ENCODE measurements at places on chromosomes 1 and 21.
A peak's percentile ranks its signal among the peaks of the same experiment; 100 is the strongest.

DNA sequence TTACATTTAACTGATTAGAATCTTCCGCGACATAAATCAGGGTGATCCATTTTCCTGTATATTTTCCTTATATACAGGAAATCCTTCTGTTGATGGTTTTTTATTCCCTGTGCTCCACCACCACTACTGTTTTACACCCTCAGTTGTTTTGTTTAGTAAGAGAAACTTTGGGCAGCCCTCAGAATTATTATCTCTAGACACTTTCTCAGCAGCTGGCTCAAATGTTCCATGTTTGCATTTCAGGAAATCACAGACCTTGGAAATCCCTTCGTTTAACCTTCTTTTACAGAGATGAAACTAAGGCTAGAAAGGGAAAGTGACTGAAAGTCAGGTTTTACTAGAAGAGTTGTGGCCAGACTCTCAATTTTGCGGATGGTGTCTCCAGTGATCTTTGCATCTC, 15.2 kb downstream of the ZNF697 start:
- DNase-seq: no peak

DNA sequence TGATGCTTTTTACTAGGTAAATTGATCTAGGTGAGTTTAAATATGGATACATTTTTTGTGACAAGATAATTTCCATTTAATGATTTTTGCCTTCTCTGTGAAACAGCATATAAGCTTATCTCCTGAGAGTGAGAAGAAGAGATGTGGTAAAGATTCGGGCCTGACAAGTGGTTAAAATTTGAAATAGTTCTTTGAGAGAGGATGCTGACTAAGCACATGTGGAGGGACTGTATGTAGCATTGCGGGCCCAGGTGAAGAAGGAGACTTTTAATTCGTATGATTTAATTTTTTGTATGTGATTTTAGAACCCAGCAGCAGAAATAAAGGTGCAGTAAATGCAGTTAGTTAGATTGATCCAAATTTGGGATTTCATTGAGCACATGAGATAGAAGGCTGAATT, 51.9 kb downstream of the RPRD2 start:
- no peak for DNase-seq

GRCh38 chr1:3898475-3898735, 1.7 kb downstream of the C1orf174 start:
- DNase-seq: no peak

DNA sequence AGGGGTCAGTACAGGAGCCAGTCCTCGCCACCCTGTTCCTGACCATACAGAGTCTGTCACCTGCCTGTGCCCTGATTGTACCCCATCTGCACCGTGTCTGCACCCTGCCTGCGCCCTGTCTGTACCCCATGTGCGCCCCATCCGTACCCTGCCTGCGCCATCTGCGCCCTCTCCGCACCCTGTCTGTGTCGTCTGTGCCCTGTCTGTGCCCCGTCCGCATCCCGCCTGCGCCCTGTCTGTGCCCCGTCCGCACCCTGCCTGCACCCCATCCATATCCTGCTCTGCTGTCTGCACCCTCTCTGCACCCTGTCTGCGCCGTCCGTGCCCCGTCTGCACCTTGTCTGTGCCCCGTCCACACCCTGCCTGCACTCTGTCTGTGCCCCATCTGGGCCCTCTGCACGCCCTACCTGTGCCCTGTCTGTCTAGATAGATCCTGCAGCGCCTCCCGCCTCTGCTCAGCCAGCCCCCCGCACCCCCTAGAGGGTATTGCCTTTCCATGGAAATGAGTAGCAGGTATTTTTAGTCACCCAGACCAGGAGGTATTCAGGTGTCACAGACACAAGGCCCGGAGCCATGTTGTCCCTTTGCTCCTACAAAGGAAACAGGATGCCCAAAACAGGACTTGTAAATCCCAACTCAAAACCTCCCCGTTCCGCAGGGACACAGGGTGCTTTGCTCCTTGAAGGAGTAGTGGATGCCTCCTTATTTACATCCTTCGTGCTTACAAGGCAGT, 7.7 kb upstream of the NPHP4 start:
- DNase-seq: no peak

- no peak for DNase-seq
Observed at GRCh38 chr1:47767741-47768100, 229.5 kb downstream of the TRABD2B start.

- DNase-seq: no peak
Observed at GRCh38 chr1:38452246-38452645, 405.7 kb upstream of the POU3F1 start.

GRCh38 chr1:65471861-65472332, 51.4 kb downstream of the LEPR start:
- no peak for DNase-seq

- no peak for DNase-seq
Observed at GRCh38 chr1:32716312-32717148, 14.0 kb upstream of the SYNC start.

DNA sequence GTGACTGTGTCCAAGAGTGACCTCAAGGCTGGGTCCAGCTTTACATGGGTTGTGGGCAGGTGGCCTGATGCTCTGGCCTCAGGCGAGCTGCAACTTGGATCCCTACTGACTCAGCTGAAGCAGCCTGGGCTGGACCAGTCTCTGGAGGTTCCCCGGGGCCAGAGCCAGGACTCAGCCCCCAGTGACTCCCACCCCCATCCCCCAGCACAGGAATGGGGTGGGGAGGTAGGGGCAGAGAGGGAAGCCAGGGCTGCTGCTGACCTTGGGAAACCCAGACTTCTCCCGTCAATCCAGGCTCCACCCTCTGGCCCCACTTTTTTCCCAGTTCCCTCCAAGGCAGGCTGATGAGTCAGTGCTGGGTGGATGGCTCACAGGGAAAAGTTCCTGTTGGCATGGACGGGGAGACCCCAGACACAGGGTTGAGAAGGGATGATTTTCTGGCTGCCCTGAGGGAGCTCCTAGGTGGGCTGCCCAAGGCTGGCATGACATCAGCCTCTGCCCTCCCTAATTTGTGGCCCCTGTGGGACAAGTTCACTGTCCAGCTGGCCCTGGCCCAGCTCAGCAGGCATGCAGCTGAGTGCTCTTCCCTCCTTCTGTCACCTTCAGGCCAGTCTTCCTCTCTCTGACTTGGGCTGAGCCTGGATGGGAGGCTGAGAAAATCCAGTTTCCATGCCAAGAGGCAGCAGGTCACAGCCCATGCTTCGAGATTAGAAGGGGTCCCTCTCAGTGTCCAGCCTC, 2.2 kb downstream of the ZC3H12A start:
- no peak for DNase-seq

DNA sequence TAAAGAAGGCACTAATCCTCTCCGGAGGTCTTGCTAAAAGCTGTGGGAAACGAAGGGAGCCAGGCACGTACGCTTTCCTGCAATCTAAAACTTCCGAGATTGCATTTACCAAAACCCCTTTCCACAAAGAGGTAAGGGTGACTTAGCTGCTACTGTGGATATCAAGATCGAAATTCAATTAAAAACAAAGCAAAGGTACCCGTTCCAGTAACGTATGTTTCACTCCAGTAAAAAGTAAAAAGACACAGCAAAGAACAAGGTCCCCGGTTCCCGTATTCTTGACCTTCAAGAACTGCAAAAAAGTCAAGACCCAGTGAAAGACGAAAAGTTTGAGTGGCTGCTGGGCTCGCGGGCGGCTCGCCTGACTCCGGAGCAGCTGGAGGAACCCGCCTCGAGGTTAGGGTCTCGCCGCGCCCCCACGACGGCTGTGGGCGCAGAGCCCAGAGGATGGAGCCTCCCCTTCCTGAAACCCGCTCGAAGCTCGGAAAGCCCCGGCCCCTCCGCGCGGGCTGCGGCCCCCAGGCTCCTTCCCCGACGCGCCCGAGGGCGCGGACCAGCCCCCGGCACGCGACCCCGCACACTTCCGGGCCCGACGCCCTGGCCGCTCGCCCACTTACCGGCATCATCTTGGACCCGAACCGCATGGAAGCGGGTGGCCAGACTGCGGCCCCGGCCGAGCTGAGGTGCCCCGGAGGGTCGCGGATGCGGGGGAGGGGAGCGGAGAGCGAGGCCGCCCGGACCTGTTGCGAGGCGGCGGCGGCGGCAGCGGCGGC, 524 bp downstream of the TP53BP2 start:
- peak; percentile 40 for DNase-seq

- no peak for DNase-seq
Observed at GRCh38 chr1:78351551-78352216, 139.1 kb upstream of the PTGFR start.

DNA sequence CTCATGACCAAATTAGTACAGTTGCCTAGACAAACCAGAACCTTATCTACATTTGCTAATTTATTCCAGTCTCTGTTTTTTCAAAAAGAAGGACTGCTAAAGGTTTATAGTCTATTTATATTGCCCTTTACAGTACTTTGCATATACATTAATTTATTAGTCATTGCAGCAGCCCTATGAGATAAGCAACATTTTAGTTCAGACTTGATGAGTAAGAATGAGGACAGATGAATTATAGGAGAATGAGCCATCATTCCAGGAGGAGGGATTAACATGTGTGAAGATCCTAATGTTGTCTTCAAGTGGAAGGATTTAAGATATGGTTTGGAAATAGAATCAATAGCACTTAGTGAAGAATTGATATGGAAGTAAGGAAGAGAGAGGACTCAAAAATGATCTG, 152.4 kb downstream of the KCTD3 start:
- no peak for DNase-seq

DNA sequence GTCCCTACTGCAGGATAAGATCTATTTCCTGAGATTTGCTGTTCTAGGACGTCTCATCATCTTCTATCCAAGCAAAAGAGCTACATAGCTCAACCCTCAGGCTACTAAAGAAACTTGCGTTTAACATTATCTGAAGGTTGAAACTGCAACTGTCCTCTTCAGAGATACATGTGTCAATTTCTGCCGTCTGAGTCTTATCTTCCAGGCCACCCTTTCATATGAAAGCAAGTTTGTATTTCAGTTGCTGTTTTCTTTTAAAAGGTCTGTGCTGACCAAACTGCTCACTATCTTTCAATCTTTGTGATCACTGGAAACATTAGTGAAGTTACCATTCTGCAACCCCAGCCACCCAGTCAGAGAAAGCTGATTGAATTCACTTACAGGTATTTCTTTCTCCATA, 108.6 kb upstream of the RAB3GAP2 start:
- DNase-seq: no peak

- DNase-seq: no peak
Observed at GRCh38 chr1:184072376-184072775, 20.8 kb downstream of the TSEN15 start.

GRCh38 chr21:36663033-36663855, 35.7 kb upstream of the SIM2 start:
- no peak for DNase-seq

DNA sequence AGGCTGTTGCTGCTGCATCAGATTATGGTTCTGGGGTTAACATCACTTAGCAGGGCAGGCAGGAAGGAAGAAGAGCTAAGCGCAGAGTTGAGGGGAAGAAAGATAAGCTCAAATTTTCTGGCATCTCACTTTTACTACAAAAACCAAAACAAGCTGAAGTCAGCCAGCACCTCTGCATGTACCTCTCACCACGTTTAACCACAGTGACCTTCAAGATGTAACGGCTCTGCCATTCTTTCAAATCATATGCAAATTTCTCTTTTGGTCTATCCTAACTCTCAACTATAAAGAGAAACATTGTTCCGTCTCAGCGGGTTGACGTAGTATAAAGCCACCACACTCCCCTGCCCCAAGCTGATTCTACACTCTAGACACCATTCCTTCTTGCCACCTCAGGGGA, 154.4 kb downstream of the OMA1 start:
- no peak for DNase-seq

All from stimulated activated CD8-positive, alpha-beta memory T cell treated with anti-CD3 and anti-CD28 coated beads, Interleukin-2, amount 100 ng/mL, for 48 hours (primary cell).